ENCODE measurements at places on chromosomes 16 and 17.

DNA sequence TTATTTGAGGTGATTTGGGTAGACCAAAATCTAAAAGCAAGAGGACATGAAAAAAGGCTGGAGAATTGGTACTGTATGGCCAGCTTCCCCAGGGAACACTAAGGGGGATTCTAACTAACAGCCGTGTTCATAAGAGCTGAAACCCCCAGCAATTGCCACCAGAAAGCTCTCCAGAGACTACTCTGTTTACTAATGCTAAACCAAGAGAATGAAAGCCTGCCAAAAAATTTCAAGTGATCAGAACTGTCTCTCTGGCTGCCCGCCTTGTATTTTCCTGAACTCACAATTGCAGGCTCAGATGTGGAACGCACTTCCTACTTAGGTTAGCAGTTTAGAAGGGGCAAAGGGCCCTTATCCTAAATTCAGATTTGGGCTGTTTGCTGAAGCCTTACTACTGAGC, 24.1 kb downstream of the MYH10 start:
- no peak for DNase-seq

DNA sequence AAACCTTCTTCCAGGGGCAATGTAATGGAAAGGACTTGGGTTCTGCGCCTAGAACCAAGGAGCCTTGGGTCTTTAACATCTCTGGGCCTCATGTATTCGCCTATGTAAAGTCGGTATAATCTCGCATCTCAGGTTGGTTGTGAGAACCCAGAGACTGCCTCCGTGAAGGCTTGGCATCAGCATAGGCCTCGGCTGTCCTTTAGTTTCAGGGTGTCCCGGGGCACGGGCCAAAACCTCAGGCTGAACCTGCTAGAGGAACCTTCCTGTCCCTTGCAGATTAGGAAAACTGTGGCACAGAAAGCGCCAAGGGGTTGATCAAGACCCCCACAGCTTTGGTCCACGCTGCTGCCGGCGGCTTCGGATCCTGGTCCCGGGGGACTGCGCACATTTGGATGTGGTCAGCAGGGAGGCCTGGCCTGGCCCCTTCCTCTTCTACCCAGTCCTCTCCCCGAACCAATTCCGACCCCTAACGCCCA, 772 bp upstream of the PHAF1 start:
- DNase-seq, result no peak

- DNase-seq, result no peak
Observed at GRCh38 chr17:78095035-78095434, 33.5 kb downstream of the TMC6 start.

GRCh38 chr17:652314-652713, 62.3 kb downstream of the VPS53 start:
- no peak for DNase-seq

DNA sequence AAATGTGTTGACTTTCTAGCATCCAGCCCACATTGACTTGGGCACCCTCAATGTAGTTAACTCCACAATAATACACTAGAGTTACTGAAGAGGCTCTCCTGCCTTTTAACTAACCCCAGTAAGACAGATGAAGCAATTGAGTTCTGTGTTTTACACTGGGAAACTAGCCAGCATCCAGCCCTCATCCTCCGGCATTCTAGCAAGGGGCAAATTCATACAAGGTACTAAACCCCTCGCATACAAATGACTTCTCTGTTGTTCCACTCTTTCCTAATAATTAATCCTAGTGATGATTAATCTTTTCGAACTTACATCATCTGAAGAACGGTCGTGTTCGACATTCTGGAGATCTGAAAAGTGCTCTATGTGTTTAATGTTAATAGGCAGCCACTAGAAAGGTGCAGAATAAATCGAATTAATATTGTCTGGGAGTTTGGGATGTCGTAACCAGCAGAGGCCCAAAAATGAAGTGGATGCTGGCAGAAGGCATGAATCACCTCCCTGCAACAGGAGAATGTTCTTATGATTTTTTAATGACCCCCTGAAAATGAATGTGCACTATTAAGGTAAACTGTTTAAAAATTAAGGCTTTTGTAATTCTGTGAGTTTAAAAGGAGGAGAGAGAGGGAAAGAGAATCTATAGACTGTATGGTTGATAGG, 249.4 kb downstream of the SNX29 start:
- no peak for DNase-seq

GRCh38 chr16:12771341-12771798, 32.3 kb downstream of the CPPED1 start:
- no peak for DNase-seq

- DNase-seq, result peak; percentile 9
Observed at GRCh38 chr17:65455972-65456343, 105.5 kb downstream of the AXIN2 start.

DNA sequence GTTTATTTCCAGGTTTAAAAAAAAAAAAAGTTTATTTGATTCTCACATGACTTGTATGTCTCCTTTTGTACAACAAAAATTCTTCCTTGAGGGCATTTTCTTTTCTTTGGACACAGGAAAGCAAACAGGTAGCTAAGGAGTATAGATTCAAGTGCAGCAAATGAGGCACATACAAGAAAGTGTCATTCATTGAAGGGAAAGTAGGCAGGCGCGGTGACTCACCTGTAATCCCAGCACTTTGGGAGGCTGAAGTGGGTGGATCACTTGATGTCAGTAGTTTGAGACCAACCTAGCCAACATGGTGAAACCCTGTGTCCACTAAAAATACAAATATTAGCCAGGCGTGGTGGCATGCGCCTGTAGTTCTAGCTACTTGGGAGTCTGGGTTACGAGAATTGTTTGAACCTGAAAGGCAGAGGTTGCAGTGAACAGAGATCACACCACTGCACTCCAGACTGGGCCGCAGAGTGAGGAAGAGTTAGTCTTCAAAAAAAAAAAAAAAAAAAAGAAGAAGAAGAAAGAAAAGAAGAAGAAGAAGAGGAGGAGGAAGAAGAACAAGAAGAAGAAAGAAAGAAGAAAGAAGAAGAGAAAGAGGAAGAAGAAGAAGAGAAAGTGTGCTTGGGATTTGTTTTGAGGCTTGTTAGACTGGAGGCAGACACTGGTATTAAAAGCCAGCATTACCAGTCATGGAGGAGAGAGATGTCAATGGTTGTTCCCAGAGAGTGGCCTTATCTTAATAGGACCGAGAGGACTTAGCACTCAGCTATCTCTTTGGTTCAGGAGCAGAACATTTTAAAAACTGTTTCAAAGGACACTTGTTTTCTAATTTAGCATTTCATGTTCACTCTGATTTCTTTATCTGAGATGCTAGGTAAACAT, 19.7 kb downstream of the GINS3 start:
- DNase-seq, result no peak
